ENCODE measurements at places on chromosomes 5 and 9. TPM values are rescaled to one million over a fixed set of nuclear protein-coding genes. Genes with fewer than 3 reads are reported as not detected.

GRCh38 chr9:121453232-121453892, 46.3 kb downstream of the GGTA1 start:
- no peak overlapping the region for H3K4me3 ChIP-seq
- no peaks in the 10 kb centered on the region for H3K36me3 ChIP-seq
- H3K4me1 ChIP-seq: peaks cover 17% of the 10 kb centered on the region

DNA sequence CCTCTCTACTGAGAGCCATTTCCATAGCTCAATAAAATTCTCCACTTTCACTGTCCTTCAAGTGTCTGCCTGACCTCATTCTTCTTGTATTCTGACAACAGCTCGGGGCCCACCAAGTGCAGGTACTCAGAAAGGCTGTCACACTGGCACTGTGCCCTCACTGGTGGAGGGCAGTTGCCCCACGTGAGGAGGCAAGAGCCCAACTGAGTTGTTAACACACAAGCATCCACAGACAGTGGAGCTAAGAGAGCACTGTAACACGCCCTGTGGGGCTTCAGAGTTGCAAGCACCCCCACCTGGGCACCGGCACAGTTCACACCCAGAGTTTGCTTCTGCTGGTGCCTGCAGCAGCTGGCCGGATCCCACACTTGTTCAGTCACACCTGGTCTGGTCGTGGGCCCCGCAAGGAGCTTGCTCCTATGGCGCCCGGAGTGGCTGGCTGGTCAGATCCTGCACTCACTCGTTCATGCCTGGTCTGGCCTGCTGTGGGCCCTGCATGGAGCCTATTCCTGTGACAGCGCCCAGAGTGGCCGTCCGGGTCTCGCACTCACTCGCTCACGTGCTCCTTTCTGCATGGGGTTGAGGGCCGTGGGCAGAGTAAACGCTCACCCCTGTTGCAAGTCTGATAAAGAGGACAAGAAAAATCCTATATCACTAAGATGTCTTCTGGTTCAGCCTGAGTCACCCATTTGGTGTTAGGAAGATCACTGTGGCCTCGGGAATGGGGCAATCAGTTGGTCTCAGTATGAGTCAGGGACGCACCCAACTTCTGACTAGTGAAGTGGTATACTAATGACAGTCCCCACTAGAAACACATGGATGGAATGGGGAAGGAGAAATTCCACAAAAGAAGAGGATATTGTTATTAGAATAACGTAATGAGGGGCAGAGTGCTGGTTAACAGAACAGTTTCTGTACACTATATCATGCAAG, 87.0 kb upstream of the CCNH start:
- H3K36me3 ChIP-seq: no peaks in the 10 kb centered on the region
- no peaks in the 10 kb centered on the region for H3K27me3 ChIP-seq
- H3K4me1 ChIP-seq: no peaks in the 10 kb centered on the region
- DNase-seq: no peak
- H3K27ac ChIP-seq: no peak overlapping the region
- H3K4me3 ChIP-seq: no peak overlapping the region

Gene ROR2
- total RNA-seq: 20.1 TPM

DNA sequence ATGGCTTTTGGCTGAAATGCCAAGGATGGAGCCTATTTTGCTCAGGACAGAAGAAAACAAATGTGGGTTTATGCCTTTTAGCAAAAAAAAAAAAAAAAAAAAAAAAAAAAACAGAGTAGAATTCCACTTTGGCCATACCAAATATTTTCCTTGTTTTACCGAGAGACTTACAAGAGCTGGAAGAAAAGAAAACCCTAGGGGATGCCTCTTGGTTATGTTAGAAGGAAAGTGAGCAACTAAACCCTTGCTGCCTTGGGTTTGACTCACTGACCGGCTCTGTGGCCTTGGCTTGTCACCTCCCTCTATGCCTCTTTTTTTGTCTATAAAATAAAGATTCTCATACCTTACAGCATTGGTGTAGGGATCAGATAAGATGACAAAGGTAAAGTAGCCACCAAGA, 69.6 kb upstream of the ABCA1 start:
- no peak overlapping the region for H3K27ac ChIP-seq
- H3K4me1 ChIP-seq: peaks cover 25% of the 10 kb centered on the region
- no peaks in the 10 kb centered on the region for H3K36me3 ChIP-seq
- no peak overlapping the region for H3K4me3 ChIP-seq
- DNase-seq: no peak

Gene OR1L8
- total RNA-seq: not detected

Gene ANKRD31
- 0.74 TPM for total RNA-seq

- H3K27me3 ChIP-seq: peaks cover 33% of the 10 kb centered on the region
- DNase-seq: no peak
Observed at GRCh38 chr9:68603371-68603770, 62.7 kb upstream of the TMEM252 start.

Measured in neural progenitor cell (in vitro differentiated cells).